Astrocyte of the cerebellum (primary cell): ENCODE measurements at places on chromosomes 1 and 21.

DNA sequence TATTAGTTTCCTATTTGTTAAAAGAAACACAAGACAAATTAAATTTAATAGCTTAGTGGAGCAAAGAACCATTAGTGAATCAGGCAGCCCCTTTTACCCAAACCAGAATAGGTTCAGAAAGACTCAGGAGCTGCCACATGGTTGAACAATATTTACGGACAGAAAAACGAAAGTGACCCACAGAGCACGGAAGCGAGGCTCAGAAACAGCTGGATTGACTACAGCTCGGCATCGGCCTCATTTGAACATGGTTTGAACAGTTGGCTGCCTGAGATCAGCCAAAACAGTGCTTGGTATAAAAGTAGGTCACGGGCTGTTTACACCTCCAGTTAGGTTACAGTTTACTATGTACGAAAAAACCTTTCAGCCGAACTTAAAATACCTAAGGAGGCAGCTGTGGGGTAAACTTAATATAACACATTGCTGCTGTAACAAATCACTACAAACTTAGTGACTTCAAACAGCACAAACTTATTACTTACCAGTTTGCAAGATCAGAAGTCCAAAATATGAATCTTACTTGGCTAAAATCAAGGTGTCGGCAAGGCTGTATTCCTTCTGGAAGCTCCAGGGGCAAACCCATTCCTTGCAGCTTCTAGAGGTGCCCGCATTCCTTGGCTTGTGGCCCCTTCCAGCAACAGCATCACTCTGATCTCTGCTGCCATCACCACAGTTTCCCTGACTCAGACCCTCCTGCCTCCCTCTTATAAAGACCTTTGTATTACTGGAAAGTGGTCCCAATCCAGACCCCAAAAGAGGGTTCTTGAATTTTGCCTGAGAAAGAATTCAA lies 11.8 kb downstream of the PADI4 start:
- no peak for DNase-seq

DNA sequence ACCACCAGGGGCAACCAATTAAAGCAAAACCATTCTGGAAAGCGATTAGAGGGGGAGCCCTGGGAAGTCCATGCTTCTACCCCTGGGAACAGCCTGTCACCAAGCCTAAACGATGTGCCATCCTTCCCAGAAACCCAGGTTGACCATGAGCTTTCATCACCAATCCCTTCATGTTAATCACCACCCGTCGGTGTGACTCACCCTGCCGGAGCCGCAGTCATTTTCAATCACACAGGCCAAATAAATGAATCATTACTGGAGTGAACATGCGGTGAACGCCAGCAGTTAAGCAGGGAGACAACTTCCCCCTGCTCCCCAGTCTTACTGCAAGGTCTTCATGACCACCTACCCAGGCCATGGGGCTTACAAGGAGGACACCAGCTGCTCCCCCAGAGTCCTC lies 308.8 kb downstream of the AJAP1 start:
- no peak for DNase-seq

DNA sequence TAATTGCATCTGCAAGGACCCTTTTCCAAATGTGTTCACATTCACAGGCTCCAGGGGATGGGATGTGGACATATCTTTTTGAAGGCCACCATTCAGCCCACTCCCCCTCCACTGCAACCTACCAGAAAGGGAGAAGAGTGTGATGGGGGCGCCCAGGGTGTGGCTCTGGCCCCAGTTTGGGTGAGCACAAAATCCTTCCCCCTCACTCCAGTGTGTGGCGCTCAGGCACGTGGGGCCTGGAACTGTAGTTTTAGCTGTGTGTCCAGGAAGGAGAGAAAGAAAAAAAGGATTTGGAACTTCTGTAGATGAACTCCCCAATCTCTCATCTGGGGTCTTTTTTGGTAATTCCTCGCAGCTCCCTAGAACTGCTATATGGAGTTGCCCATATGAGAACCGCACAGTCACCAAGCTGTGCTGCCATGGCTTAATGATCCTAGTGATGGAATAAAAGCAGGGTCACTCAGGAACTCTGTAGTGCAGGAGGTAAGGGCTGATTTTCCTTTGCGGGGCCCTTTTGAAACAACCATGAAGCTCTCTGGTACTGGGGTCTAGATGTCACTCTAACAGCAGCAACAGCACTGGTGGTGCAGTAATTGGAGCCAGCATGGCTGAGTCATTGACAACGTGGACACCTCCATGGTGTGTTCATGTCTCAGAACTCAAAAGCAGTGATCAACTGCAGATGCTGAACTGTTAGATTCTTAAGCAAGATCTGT lies 17.0 kb downstream of the AGT start:
- DNase-seq: no peak

- no peak for DNase-seq
Observed at GRCh38 chr1:30260318-30260717, 463.1 kb downstream of the MATN1 start.

DNA sequence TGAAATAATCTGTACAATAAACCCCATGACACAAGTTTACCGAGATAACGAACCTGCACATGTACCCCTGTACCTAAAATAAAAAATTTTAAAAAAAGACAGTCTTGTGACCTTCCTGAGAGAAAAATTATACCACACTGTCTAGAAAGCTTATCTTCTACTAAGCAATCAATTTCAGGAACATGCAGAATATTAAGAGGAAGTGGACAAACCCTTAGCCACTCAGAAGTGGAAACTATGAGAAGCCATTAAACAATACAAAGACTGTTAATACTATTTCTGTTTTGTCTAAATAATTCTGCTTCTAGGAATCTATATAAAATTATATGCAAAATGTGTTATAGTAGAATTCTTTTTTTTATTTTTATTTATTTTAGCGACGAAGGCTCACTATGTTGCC lies 93.9 kb downstream of the ADAMTS1 start:
- no peak for DNase-seq
